ENCODE measurements at places on chromosomes 12 and 14.

- no peak for DNase-seq
Observed at GRCh38 chr12:1691123-1692007, 495 bp downstream of the ADIPOR2 start.

GRCh38 chr12:62917926-62918325 is 17.0 kb downstream of the PPM1H start:
- DNase-seq: no peak

DNA sequence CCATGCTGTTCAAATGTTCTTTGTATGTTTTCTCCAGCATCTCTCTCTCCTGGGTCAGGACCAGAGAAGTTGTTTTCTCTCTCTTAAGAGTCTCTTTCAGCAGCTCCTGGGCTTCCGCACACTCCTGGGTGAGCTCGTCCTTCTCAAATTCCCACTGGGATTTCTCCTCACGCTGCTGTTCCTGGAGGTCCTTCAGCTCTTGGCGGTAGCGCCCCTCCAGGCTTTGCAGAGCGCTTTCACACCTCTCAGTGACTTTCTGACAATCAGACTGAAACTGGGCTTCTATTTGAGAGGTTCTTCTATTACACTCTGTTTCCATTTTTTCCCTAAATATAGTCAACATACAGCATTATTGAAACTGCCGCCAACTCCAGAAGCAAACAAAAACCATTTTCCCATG is 72.7 kb downstream of the NIN start:
- no peak for DNase-seq

DNA sequence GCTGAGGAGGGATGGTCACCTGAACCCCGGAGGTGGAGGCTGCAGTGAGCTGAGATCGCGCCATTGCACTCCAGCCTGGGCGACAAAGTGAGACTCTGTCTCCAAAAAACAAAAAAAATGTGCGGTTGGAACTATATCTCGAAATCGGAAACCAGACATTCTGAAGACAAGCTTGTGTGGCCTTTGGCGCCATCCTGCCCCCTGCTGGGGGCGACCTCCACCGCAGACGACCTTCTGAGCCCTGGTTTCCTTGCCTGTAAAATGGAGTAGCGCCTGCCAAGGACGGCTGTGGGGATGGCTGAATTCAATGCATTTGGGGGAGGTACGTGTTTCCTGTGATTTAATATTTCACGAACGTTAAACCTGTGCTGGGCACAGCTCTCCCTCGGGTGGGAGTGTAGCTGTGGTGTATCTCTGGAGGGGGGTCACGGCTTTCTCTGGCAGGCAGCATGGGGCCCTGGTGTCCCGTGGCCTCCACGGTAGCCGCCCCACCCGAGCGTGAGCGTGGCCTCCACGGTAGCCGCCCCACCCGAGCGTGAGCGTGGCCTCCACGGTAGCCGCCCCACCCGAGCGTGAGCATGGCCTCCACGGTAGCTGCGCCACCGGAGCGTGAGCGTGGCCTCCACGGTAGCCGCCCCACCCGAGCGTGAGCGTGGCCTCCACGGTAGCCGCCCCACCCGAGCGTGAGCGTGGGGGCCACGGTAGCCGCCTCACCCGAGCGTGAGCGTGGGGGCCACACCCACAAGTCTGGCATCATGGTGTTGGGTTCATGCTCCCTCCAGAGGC is 55.3 kb downstream of the LRCOL1 start:
- no peak for DNase-seq

GRCh38 chr12:23211384-23212320 is 586.7 kb downstream of the ETNK1 start:
- no peak for DNase-seq

- no peak for DNase-seq
Observed at GRCh38 chr14:78627114-78627513, 456.9 kb downstream of the NRXN3 start.

- no peak for DNase-seq
Observed at GRCh38 chr12:75720812-75721641, 209.6 kb upstream of the KRR1 start.

GRCh38 chr14:53306267-53306721 is 153.2 kb upstream of the DDHD1 start:
- DNase-seq: peak; percentile 1

- DNase-seq: no peak
Observed at GRCh38 chr12:31368666-31369361, 42.9 kb upstream of the SINHCAF start.

GRCh38 chr14:58492044-58492443 is 64.5 kb downstream of the KIAA0586 start:
- no peak for DNase-seq

DNA sequence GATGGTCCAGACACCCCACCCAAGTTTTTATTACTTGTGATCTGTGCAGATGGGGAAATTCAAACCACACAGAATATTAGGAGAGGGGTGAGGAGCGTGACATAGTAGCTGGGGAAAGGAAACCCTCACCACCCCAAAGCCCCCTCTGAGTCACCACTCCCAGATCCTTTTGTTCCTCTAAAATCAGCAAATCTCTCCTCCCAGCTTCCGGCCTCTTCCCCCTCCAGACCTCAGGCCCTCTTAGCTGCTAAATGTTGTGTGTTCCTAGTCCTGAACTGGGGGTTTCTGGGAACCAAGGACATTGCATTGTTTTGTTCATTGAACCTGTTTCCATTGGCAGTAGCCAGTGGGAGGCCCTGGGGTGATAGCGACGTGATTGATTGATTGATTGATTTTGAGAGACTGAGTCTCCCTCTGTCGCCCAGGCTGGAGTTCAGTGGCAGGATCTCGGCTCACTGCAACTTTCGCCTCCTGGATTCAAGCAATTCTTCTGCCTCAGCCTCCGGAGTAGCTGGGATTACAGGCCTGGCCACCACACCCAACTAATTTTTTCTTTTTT is 5.9 kb upstream of the ORAI1 start:
- no peak for DNase-seq

DNA sequence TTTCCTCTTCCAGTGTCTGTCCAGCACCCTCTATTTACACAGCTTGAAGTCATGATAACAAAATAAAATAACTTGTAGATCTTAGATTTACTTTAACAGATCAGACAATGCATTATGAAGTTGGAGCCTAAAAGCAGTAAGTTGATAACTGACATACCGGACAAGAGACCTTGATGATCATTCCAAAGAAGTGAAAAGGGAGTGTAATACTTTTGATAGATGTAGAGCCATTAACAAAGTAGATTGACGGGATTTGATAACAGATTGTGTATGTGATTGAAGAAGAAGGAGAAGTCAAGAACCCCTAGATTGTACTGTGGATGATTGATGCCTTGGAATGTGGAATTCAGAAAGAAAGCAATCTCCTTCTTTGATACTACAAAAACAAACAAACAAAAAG is 403.8 kb upstream of the MGAT4C start:
- DNase-seq: no peak

DNA sequence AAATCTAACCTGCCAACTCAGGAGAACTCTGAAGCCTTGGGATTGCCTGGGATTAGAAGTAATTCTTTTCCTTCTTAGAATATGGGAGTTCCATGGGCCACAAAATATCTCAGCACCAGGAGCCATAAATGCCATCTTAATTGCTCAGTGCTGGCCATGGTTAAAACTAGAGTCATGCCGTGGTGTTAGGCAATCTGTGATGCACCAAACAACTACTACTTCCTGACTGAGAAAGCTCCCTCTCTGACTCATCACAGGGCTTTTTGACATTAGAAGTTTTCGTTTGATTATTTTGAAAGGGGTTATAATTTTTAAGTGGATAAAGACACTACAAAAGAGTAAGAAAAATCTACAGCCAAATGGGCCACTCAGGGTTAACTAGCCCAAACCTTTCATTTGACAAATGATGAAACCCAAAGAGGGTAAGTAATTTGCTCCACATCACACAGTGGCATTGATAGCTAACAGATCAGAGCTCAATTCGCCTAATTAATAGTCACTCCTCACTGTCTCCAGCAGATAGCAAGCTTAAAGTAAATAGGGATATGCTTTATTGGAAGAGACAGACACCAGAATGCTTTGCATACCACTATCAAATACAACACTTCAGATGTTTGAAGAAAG is 377.3 kb downstream of the EMP1 start:
- no peak for DNase-seq

- no peak for DNase-seq
Observed at GRCh38 chr12:67413577-67413976, 144.4 kb downstream of the CAND1 start.

GRCh38 chr12:52416795-52417194 is 10.7 kb upstream of the KRT82 start:
- no peak for DNase-seq

- no peak for DNase-seq
Observed at GRCh38 chr12:106586803-106587684, 4.2 kb downstream of the RFX4 start.

GRCh38 chr12:54276368-54276767 is 3.6 kb downstream of the CBX5 start:
- no peak for DNase-seq

- no peak for DNase-seq
Observed at GRCh38 chr14:93304771-93305170, 28.1 kb downstream of the BTBD7 start.

- no peak for DNase-seq
Observed at GRCh38 chr12:47014474-47014873, 64.9 kb upstream of the PCED1B start.

GRCh38 chr12:25996677-25997076 is 38.2 kb downstream of the RASSF8 start:
- DNase-seq: no peak

DNA sequence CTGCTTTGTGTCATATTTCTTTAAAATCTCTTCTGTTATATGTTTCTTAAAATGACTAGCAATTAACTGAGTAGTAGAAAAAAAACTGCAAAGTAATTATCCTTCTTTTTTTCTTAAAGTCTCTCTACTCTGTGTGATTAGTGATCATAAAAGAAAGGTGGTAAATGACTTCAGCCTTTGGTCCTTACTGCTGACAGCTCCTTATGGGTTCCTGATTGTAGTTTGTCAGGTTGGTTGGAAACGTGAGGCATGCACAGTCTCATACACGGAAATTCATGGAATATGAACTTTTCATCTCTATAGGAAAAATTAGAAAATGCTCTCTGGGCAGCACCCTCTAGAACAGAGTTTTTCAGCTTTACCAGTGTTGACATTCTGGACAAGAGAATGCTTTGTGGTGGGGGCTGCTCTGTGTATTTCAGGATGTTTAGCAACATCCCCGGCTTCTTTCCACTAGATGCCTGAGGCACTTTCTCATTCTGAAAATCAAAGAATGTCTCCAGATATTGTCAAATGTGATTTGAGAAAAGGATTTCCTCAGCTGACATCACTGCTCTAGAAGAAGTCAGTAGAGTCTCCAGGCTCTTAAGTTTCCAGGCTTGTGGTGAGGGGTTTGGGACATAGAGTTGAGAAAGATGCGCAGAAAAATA is 121.0 kb downstream of the PIK3C2G start:
- DNase-seq: no peak

DNA sequence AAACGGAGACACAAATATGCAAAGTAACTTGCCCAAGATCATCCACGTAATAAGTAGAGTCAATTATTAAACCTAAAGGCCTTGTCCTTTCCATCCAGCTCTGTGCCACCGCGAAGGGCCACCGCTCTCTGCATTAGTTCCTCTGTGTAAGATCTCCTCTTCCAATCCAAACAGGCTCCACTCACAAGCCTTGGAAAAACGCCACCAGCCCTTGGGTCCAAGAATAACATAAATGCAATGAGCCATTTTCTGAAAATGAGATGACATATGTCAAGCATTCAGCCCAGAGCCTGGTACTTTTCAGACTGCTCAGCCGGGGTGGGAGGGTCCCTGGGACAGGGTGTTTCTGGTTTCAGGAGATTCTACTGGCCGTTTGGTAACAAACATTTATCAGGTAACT is 30.0 kb downstream of the DGLUCY start:
- DNase-seq: no peak

GRCh38 chr12:110791589-110791988 is 48.9 kb upstream of the PPP1CC start:
- DNase-seq: no peak

GRCh38 chr14:37870632-37871346 is 275.4 kb downstream of the TTC6 start:
- DNase-seq: no peak

DNA sequence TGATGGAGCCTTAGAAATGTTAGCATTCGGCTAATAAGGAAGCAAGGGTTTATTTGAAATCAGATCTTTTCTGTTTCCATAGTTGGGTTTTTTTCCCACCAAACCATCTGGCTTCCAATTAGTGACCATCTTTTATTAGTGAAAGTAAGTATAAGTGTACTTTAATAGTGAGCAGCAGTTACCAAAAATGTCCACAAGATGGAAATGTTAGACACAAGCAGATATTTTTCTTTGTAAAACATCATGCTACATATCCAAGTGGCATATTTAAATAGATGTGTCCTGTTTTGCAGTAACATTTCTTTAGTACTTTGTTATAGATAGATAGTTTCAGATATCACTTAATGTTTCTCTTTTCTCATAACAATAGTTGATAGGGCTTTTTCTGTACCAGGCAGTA is 28.8 kb downstream of the YEATS4 start:
- no peak for DNase-seq

DNA sequence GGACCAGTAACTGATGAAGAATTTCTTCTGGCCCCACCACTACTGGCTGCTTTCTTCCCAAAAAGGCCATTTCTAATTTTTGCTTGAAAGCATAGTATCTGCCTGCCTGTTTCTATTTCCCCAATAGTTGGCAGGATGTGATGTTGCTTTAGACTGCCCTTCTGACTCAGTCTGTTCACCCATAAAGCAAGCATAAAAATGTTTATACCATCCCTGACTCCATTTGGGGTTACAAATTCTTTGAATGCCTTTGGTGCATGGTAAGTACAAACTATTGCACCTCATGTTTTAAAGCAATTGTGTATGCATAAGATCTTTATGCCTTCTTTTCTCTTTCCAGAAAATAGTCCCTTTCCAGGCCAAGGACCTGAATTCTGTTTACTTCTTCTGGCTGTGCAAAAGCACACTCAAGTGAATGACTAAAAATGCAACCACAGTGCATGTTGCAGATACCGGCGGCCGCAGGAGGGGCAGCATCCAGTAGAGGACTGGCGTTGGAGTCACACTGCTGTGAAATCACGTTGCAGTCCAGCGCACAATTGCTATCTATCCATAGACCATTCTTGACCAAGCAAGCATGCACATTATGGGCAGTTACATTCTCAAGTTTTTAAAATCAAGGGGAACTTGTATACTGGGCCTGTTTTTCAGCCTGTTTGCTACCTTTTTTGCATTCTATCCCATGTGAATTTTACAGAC is 82.4 kb downstream of the SLC5A8 start:
- DNase-seq: no peak

- no peak for DNase-seq
Observed at GRCh38 chr12:3458041-3458440, 33.0 kb upstream of the PRMT8 start.
